Stimulated activated CD8-positive, alpha-beta memory T cell treated with anti-CD3 and anti-CD28 coated beads, Interleukin-15, amount 100 ng/mL, for 48 hours (primary cell): ENCODE measurements at places on chromosomes 5 and 9.

- DNase-seq = no peak
Observed at GRCh38 chr5:177099422-177100093, 12.8 kb downstream of the FGFR4 start.

GRCh38 chr9:35000535-35001284 lies 11.2 kb downstream of the DNAJB5 start:
- no peak for DNase-seq

DNA sequence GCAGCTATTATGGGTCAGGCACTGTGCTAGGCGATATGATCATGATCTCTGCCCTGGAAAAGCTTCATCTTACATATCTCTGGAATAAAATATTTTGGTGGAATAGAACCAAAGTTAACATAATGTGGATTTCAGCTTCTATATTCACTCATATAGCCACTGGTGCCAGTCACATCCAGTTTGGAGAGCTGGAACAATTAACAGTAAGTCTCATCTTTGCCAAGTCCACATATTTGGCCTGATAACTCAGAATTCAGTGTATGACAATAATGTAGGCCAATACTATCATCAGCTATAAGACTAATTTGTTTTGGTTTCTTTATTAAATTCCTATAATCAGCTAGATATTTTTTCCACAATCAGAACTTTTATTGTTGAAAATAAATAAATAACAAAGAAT lies 5.9 kb upstream of the FAM13B start:
- DNase-seq = no peak

GRCh38 chr9:97710356-97711222 lies 13.4 kb upstream of the XPA start:
- no peak for DNase-seq

DNA sequence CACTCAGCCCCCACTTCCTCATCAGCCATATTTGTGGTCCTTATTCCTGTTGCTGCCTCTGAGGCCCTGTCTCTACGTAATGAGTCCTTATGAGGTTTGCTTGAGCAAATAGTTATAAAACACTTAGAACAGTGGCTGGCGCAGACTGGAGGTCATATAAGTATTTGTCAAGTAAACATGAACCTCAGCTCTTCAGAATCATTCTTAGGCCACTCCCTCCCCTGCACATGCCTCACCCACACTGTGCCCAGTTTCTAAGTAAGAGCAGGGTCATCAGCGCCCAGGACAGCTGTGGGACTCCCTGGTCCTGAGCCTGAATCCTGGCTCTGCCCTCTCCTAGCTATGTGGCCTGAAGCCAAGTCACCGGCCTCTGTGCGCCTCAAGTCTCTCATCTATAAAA lies 4.0 kb downstream of the ST6GALNAC4 start:
- DNase-seq = no peak
